Head of caudate nucleus (tissue), 42 donors: ENCODE measurements at places on chromosomes 7 and 10.

- no peak for DNase-seq
These were observed 12.0 kb downstream of the CLCN1 start for GRCh38 chr7:143327903-143328302.

- no peak for DNase-seq
These were observed at the start of gene RAB19 for GRCh38 chr7:140403878-140404564. RAB19 (plus strand) TSS chr7:140404058; CDS start chr7:140407647, 3,589 bp downstream.

GRCh38 chr10:103638948-103639347 is 145.4 kb downstream of the NEURL1 start:
- no peak for DNase-seq

- no peak for DNase-seq
These were observed 17.6 kb downstream of the CCDC136 start for GRCh38 chr7:128809363-128809762.

GRCh38 chr10:95275726-95276366 is 15.0 kb downstream of the PDLIM1 start:
- DNase-seq: no peak

DNA sequence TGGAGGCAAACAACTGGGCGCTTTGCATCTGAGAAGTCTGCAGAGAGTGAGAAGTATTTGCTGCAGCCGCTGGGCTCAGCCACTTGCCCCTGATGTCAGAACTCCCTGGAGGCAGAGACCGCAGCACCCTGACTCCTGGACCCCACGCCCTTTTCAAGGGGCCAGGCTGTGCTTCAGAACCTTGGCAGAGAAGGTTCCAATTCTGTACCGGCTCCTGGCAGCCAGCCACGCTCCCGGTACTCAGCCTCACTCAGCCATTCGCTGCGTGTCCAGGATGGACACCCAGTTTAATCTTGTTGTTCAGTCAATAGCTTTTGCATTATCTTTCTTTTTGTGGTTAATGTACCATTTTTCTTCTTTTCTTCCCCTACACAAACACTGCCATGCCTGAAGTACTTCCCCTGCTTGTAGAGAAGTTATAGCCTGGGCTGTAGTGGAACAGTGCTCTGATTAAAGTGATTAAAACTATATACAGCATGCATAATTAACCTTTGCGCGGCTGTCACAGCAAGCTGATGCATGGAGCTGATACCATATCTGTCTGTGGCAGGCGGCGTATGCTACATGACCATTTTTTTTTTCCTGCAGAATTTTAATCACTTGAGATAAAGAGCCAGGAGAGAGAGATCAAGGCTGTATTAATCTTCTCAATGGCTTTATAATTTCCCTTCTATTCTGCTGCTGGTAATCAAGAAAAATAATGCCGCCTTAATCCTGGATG is 578.5 kb downstream of the SDK1 start:
- no peak for DNase-seq

DNA sequence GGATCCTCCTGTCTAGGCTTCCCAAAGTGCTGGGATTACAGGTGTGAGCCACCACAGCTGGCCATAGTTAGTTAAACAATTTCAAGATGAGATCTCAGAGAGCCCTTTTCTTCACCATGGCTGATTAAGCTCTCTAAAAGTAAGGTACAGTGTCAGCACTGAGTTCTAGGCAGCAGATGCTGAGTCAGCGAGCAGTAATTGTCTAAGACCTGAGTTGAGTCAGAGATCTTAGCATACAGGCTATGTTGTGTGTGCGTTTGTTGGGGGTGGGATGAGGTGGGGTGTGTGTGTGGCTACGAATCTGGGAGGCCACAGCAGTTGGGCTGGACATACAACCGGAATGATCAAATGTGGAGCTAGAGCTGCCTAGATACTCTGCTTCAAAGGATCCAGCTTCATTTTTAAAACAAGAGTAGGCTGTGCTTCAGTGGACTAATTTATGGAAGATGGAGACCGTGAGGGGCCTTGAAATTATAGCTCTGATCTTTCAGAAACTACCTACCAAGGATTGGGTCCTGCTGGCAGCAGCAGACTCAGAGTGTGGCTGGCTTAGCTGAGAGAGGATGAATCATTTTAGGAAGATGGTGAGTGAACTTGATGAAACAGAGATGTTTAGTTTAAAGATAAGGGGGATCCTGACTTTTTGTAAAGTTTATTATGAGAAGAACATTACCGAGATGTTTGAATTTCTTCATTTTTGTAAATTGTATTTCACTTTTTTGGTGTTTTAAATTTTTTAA is 17.5 kb upstream of the MTPN start:
- DNase-seq: no peak

- DNase-seq: no peak
These were observed 54.1 kb upstream of the CYP26C1 start for GRCh38 chr10:93006435-93007039.

DNA sequence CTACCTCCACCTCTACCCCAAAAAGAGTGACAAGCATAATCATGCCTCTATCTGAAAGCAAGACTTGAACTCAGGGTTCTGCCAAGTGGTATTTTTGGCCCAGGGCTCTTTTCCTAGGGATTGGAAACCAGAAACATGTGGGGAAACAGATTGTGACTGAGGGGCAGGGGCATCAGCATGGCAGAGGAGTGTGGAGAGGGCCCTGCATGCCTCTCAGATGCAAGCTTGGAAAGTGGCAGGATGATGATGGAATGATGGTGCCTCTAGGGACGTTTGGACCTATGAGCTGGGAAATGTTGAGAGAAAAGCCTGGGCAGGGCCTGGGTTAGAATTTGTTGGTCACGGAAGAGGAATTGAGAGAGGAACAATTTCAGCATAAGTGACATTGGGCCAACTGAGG is 78.4 kb upstream of the LEP start:
- DNase-seq: no peak

GRCh38 chr10:84114088-84114667 is 25.1 kb upstream of the GHITM start:
- no peak for DNase-seq

DNA sequence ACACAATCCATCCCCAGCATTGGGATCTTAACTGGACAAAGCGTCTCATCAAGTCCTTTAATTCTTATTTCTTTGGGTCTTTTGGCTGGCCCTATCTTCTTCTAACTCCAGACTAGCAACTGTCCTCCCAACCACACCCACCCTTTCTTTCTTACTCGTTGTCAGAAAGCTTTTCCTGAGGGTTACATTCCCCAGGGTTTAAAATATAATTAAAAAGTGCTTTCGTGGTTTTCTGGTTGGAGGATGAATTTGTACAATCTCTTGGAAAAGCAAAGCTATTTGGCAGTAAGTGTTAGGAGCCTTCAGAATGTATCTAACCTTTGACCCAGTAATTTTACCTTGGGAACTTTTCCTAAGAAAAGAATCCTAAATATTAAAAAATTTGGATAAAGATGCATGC is 10.4 kb upstream of the ITGB8 start:
- no peak for DNase-seq

DNA sequence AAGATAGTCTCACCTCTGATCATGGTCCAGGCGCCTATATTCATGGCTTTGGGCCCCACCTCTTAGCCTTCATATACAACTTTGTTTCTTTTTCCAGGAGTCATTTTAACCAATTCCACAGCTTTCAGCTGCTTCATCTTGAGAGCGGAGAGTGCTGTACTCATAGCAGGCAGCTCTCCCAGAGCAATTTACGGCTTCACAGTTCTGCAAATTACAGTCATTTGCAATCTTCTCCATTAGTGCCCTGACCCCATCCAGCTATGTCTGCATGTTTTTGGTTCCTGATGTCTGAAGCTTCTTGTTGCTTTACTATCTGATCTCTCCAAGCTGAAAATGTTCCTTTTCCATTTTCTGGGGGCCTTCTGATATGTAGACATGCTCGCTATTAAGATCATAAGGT is 18.0 kb upstream of the MEST start:
- DNase-seq: no peak

DNA sequence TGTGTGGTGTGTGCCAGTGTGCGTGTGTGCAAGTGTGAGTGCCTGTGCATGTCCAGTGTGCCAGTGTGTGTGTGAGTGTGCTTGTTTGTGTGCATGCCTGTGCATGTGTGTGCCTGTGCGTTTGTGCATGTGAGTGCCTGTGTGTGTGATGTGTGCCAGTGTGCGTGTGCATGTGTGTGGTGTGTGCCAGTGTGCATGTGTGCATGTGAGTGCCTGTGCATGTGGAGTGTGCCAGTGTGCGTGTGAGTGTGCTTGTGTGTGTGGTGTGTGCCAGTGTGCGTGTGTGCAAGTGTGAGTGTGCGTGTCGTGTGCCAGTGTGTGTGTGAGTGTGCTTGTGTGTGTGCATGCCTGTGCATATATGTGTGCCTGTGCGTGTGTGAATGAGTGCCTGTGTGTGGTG is 33.8 kb downstream of the ADGRA1 start:
- no peak for DNase-seq

DNA sequence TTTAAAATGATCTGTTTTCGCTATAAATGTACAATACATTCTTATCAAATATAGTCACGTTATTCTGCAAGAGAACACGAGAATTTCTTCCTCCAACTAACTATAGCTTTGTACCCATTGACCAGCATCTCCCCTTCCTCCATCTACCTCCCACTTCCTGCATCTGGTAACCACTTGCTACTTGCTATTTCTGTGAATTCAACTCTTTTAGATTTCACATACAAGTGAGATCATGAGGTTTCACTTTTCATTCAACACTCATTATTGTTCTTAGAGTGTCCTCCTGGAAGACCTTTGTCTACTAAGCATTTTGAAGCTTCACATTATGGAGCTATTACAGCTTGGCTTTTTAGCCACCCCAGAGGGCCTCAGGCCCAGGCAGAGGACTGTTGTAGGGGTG is 741.3 kb upstream of the FZD8 start:
- no peak for DNase-seq

DNA sequence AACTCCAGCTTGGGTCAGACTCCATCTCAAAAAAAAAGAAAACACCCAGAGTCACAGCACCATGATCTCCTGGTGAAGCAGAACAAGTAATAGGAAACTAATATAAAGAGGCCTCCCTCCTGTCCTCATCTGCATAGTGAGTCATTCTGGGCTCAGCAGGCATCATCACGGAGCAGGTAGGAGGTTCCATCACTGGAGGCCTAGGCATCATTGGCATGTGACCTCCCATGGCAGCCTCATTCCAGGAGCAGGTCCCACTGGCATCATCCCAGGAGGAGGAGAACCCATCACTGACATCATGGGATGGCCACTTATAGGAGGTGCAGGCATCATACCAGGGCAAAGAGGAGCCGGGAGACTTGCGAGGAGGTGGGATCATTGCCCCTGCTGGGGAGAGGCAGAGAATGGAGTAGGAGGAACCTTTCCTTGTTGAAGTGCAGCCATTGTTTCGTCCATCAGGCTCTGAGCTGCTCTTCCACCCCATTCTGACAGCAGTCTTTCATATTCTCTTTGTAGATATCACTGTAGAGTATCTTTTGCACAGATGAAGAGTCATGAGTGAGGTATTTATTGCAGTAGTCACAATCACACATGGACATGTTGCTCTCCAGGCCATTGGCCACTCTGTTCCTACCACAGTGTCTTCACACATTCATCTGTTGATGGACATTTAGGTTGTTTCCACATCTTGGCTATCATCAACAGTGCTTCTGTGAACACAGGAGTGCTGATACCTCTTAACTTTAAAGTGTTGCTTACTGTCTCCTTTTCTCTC is 73.8 kb downstream of the OSBPL3 start:
- no peak for DNase-seq

DNA sequence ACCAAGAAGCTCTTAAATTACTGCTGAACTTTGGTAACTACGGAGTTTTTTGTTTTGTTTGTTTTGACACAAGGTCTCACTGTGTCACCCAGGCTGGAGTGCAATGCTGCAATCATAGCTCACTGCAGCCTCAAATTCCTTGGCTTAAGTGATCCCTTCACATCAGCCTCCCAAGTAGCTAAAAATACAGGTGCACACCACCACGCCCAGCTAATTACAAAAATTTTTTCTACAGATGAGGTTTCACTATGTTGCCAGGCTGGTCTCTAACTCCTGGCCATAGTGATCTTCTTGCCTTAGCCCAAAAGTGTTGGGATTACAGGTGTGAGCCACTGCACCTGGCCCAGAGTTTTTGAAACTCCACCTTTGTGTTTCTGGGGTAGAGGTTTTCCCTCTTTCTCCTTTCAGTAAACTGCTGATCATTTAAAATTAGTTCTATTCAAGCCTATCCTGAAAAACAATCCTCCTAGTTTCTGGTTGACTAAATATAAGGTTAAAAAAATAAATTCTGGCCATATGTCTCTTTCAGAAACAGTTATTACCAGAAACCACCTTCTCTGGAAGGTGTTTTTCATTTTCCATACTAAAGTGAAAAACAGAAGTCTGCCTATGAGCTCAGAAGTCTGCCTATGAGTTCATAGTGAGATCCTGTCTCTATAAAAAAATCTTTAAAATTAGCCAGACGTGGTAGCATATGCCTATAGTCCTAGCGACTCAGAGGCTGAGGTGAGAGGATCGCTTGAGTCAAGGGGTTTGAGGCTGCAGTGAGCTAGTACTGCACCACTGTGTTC is 63.9 kb downstream of the VOPP1 start:
- DNase-seq: no peak

DNA sequence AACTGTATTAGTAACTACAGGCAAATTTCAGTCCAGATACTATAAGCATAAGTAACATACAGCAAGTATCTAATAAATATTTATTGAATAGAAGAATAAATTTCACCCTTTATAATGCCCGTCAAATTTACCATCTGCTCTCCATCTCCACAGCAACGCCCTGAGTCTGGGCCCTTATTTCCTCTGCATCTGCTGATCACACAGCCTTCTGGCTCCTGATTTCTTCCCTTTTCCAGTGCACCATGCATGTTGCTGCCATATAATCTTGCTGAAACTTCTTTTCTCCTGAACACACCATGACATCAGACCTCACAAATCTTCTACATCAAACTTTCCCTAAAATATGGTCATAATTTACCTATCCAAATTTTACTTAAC is 15.4 kb downstream of the HYCC1 start:
- DNase-seq: no peak

DNA sequence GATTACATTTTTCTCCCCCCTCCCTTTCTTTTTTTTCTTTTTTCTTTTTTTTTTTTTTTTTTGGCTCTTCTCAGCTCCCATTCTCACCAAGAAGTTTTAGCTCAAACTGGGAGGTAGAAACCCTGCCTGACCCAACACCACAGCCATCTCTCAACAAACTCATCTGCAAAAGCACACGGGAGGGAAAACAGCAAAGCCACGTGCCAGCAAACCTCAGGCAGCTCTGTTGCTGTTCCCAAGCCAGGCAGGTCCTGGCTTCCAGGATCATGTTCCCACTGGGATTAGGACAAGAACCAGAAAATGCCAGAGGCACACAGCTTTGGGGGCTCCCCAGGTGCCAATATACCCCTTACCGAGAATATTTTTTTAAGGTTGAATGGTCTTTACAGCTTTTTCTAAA is 56.7 kb downstream of the ITIH5 start:
- no peak for DNase-seq

DNA sequence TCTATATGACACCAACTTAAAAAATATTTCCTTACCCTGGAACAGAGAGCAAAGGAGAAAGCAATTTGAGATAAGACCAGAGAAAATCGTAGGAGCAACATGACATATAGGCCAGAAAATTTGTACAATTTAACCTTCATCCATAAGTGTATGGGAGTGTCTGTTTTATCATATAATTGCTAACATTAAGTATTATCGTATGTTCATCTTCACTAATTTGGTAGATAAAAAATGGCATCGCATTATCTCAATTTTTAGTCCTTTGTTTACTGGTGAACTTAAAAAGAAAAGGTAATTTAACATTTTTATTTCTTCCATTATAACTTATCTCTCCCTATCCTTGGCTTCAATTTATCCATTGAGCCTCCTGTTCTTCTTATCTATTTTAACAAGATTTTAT is 873.4 kb downstream of the KCNMA1 start:
- no peak for DNase-seq

GRCh38 chr7:46830-47140 is 145.6 kb upstream of the FAM20C start:
- DNase-seq: no peak

- no peak for DNase-seq
These were observed 351.9 kb downstream of the CXCL12 start for GRCh38 chr10:44033008-44033407.
